ENCODE measurements at places on chromosomes 12 and 14.

DNA sequence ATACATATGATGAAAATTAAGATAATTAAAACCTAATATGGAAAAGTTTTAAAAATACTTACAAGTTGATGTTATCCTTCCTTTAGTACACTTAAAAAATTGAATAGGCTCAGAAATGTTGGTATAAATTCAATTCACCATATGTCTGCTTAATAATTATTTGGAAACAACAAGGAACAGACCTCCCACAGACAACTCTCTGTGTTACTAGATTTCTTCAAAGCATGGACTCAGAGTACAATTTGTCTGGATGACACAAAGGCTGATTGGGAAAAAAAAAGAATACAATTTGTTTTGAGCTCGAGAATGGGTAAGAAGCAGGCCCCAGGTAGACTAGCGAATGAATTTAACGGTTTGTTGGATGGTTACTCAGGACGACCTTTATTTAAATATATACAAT lies 48.9 kb upstream of the BTG1 start:
- no peak for DNase-seq

GRCh38 chr12:121990692-121991603 lies 30.7 kb upstream of the BCL7A start:
- no peak for DNase-seq

DNA sequence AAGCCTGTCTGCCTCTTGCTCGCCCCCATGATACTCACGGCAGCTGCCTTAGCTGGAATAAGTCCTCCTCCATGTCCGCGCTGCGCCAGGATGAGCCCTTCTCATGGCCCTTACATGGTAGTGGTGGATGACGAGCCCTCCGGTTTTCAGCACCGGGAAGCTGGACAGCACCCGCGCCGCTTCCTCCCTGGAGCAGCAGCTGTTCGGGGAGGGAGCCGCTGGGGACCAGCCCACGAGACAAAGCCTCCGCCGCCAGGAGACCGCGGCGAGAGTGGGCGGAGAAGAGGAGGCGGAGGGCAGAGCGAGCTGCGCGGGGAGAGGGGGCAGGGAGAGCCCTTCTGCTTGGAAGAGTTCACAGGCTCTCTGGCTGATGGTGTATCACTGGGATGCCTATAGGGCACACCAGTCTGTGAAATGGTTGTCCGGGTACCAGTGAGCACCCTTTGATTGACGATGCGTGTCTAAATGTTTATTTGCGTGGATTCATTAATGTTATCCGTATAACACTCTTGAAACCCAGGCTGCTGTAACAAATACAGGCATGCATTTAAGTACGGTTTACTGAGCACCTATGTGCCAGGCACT lies at the start of gene SVOP:
SVOP (minus strand) TSS at position 273 of the 585 bp plus-strand sequence; CDS start at position 73, 200 bp downstream.
- DNase-seq, result peak; percentile 50

DNA sequence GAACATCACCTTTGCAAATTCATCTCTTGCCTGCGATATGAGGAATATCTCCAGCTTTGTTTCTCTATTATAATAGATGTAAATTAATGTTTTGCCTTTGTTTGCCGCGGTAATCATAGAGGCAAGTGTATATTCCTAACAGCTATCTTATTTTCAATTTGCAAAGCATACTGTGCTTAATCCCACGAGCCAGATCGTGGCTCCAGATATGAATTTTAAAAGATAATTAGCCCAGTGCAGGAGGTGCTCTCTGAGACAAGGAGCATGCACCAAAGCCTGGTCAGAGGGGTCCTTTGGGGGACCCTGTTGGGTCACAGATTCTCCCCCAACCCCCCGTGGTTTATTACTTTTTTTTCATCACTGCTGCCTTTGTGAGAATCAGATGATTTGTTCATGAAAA lies 1087.5 kb downstream of the BCL11B start:
- no peak for DNase-seq

- no peak for DNase-seq
Measured at GRCh38 chr14:50357124-50357523, 39.6 kb downstream of the CDKL1 start.

DNA sequence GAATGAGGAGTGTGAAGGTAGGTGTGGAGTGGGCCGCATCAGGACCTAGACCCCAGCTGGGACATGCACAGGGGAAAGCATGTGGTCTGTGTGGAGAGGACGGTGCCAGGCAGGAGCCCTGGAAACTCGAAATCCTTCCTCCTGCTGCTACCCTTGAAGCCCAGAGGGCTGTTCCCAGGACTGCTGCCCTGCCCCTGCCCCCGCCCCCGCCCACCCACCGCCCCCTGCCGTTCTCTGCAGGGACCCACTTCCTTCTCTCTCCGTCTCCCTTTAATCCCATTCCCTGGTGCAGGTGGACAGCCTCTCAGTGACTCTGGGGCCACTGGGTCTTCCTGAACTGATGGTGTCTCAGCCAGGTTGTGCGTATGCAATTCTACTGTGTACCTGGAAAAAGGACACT lies 8.0 kb downstream of the ITFG2 start:
- no peak for DNase-seq

GRCh38 chr12:17206553-17206952 lies 600.6 kb upstream of the LMO3 start:
- DNase-seq, result no peak

DNA sequence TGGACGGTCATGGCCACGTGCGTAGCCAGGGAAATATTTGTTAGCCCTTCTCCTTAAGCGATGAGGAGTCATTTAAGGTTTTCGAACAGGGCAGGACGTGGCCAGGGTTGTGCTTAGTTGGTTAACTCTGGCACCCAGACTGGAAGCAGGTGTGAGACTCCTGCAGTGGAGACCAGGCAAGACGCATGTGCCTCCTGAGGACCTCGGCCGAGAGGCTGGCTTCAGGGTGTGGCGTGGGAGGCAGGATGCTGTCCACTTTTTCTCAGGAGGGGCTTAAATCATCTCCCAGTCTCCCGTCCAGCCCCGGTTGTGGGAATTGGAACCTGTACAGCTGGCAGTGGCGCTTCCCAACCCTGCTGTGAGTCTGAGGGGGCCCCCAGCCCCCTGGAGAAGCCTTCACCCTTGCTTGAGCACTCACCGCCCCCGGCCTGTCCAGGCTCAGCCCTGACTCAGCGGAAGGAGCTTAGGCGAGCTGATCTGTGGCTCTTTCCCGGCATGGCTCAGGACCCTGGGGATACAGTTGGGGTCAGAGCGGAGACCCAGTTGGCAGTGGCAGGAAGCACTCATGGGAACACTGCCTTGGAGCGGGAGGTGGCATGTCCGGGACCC lies 46.3 kb upstream of the TSPAN9 start:
- no peak for DNase-seq

- DNase-seq, result no peak
Measured at GRCh38 chr14:97010491-97011160, 213.4 kb downstream of the VRK1 start.

DNA sequence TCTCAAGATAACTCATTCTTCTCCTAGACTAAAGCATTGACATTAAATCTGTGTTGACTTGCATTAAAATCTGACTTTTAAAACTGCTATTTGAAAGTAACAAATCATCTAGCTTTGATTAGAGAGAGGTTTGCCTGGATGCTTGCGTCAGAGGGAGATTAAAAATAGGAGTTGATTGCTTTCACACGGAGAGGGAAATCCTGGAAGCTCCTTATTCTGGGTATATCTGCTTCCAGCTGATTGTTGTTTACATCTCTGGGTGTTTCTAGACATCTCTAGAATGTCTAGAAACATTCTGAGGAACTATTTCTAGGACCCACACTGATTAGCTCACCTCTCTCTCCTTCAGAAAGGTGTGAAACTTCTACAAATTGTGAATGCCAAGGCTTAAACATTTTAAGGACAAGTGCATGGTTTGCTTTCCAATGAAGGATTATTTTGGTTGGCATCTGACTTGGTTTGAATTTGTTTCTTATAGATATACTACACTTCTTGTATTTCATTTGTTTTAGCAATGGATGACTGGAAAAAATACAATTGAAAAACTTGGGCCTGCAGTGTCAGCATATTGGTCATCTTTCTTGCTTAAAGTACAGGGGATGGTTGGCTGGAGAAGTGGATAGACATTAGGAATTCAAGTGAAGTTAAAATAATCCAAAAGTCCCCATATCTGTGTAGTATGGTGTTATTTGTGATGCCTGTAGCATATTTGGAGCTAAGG lies 2.1 kb downstream of the DIP2B start:
- peak; percentile 12 for DNase-seq

DNA sequence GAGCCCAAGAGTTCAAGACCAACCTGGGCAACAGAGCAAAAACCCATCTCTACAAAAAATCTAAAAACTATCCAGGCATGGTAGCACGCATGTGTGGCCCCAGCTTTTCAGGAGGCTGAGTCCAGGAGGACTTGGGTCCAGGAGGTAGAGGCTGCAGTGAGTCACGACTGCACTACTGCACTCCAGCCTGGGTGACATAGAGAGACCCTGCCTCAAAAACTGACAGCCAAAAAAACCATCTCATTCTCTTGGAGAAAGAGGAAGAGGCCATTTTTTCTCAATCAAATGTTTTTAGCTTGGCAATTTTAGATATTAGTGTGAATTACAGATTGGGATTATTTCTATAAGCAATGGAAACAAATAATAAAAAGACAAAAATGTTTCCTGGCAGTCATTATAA lies 38.2 kb downstream of the ZFC3H1 start:
- DNase-seq, result no peak

DNA sequence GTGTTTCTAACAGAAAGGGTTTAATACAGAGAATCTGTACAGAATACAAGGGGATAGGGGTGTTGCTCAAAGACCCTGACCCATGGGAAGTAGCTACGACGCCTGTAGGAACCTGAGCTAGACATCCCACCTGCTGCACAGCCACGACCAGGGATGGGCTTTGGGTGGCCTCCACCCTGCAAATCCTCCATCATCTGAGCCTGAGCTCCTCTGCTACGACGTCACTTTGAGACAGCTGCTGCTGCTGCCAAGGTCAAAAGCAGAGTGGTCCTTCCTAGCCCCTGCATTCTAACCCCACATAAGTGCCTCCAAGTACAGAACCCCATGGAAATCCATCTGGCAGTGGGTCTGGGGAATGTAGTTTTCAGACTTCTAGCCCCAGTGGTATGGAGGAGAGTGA lies 43.8 kb downstream of the JAG2 start:
- no peak for DNase-seq

GRCh38 chr14:34873589-34874385 lies 1.4 kb downstream of the BAZ1A start:
- peak; percentile 71 for DNase-seq

Data from foreskin keratinocyte (primary cell).